ENCODE measurements at places on chromosomes 13 and 19. TPM values are rescaled to one million over a fixed set of nuclear protein-coding genes. Genes with fewer than 3 reads are reported as not detected.

ZNF829 gene
- total RNA-seq, result 1.6 TPM

SIGLEC10 gene
- total RNA-seq, result not detected

SULT2A1 gene
- total RNA-seq, result not detected

PHF11 gene
- total RNA-seq, result 8.7 TPM

PTH2 gene
- total RNA-seq, result not detected

SOHLH2 gene
- total RNA-seq, result not detected

ZNF99 gene
- not detected for total RNA-seq

GFY gene
- not detected for total RNA-seq

SMIM44 gene
- not detected for total RNA-seq

ZNF837 gene
- total RNA-seq, result 3.7 TPM

Measured in dermis microvascular lymphatic vessel endothelial cell (primary cell).